ENCODE measurements at places on chromosomes 5 and 9.

- no peak for DNase-seq
These were observed at the start of gene ANKDD1B for GRCh38 chr5:75611311-75612225. Gene ANKDD1B (plus strand): TSS chr5:75611453. CDS start chr5:75611635, 182 bp downstream.

DNA sequence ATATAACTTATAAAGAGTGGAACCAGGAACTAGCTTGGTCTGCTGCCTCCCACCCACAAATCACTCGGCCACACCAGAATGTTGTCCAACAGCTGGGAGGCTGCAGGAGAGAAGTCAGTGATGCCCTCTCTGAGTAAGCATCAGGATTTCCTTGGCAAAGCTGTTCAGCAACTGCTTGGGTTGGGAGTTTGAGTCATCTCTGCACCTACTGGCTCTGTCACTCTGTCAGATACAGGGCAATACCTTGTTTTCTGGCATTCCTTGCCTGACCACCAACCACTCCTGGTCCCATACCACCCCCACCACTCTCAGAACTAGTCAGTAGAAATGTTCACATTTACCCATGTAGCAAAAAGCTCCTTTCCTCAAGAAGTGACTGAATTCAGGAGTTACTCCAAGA, 36.8 kb upstream of the GCNT4 start:
- no peak for DNase-seq

- DNase-seq: no peak
These were observed 164.7 kb upstream of the IRX4 start for GRCh38 chr5:2047341-2047927.

- DNase-seq: no peak
These were observed 52.1 kb upstream of the FAM169A start for GRCh38 chr5:74918232-74918669.

GRCh38 chr9:95465115-95465514, 51.7 kb downstream of the PTCH1 start:
- DNase-seq: no peak

DNA sequence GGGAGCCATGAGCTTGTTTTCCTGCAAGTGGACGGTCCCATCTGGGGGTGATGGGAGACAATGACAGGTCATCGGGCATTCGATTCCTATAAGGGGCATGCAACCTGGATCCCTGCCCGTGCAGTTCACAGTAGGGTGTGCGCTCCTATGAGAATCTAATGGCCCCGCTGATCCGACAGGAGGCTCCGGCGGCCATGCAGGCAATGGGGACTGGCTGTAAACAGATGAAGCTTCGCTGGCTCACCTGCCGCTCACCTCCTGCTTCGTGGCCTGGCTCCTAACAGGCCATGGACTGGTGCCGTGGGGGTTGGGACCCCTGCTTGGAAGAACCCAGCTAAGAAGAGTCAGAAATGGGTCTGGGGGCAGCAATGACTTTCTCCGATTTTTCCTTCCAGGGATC, 21.0 kb downstream of the PAEP start:
- no peak for DNase-seq

GRCh38 chr9:93461821-93462220, 8.4 kb upstream of the FAM120AOS start:
- no peak for DNase-seq

DNA sequence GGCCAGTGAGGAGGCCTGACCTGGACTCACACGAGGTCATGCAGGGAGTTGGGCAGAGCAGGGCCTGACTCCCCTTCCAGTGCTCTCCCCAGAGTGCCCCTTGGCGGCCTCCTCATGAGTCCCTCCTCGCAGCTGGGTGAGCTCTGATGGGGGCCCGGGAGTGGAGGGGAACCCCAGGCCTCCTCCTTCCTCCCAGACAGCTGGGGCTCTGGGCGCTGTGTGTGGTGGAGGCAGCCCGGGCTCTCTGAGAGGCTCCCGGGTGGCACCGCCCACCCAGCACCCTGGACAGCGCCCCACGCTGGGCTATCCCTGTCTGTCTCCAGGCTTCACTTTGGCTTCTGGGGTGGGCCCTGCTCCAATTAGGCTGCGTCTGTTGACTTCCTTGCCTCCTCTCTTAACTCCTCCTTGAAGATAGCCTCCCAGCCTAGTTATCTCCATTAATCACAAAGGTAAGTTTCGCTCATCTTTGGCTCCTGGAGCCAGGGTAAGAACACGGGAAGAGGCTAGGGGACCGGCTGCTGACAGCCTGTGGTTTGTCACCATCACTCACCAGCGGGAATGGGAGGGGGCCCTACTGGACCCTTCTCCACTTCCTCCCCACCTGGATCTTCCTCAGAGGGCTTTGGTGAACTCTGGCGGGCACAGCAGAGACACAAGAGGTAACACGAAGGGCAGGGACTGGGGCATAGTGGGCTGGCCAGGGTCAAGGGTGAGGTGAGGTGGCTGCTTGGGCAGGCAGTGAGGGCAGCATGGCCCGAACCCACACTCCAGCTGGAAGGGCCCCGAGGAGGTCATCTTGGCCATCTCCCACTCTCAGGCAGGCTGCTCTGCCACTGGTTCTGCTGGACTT, 13.1 kb downstream of the PSD2 start:
- DNase-seq: peak; percentile 81

DNA sequence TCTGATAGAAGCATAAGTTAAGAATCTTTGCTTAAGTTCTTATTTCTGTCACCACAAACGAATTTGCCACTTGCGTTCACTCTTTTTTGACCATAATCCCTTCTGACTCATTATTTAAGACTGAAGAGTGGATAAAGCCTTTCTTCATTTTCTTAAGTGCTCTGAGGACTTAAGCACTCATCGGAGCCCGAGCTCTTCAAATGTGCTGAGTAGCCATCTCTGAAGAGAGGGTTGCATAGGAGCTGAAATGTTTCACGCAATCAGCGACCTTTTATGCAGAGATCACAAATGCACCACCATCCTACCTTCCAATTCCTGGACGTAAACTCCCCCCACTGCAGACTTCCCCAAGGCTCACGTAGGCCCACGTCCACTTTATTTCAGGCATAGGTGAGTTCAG, 699.2 kb downstream of the IRX1 start:
- no peak for DNase-seq

- DNase-seq: no peak
These were observed 18.9 kb downstream of the VAV2 start for GRCh38 chr9:133973111-133973790.

DNA sequence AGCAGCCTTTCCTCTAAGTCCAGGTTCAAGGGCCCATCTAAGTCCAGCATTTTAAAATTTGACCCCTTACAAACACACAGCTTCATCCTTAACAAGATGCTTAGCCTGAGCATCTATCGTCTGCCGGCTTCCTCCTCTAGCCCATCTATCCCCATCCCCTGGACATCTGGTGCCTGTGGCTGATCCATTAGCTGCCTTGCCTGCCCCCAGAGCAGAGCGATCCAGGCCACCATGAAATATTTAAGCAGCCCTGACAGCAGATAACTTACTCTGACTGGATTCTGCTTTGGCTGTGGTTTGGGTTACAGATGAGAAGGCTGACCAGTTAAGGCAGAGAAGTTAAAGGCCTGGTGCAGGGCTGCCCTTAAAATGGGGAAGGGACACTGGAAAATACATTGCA, 30.9 kb upstream of the CPEB4 start:
- no peak for DNase-seq

- DNase-seq: no peak
These were observed 39.5 kb downstream of the ADAMTS16 start for GRCh38 chr5:5179597-5179996.

GRCh38 chr5:132264546-132265335, 7.2 kb downstream of the PDLIM4 start:
- no peak for DNase-seq

DNA sequence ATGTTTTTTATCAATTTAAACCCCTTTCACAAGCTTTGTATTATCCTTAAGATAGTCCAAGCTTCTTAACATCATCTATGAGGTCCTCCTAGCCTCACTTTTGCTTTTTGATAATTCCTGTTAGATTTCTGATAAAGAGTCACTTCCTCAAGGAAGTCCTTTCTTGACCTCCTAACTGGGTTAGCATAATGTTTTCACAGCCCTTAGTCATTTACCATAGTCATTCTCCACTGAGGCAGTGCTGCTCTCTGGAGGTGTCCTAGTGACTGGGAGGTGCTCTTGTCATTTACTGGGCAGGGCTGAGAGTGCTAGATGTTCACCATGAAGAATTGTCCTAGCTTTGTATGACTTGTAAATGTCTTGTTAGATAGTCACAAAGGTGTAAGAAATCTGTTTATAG, 26.4 kb downstream of the TNPO1 start:
- no peak for DNase-seq
